ENCODE measurements at places on chromosomes 7 and 10.

DNA sequence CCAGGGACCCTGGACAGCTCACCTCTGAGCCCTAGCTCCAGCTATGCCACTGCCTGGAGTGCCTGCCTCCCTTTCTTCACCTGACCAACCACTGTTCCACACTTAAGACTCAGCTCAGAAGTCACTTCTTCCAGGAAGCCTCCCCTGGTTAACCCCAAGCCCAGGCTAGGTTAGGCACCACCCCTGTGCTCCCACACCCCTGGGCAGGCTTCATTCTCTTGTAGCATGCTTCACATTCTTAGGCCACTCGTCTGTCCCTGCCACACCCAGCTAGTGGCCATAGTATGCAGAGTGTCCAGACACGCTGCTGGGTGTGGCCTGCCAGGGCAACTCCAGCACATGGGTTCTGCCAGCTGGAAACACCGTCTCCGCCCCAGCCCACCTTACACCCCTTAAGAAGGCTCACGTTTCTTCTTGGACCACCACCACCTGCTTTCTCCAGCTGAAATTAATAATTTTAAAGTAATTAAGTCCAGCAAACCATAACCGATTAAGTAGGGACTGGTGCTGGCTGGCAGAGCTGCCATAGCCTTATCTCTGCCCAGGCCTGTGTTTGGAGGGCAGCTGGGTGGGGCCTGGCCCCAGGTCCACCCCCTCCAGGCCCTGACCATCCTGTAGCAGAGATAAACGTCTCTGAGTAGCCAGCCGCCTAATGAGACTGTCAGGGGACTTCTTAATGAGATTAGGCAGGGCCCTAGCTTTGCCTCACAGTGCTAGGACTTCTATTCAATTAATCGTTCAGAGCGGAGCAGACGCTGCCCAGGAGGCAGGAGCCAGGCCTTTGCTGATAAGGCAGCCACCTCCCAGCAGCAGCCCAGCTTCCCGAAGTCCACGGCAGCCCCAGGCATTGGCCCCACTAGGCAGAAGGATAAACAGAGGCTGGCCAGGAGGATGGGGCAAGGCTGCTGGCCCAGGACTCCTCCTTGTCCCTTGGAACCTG lies 20.5 kb downstream of the GRID1 start:
- DNase-seq = no peak

GRCh38 chr10:61921143-61921542 lies 19.6 kb downstream of the ARID5B start:
- DNase-seq = no peak

DNA sequence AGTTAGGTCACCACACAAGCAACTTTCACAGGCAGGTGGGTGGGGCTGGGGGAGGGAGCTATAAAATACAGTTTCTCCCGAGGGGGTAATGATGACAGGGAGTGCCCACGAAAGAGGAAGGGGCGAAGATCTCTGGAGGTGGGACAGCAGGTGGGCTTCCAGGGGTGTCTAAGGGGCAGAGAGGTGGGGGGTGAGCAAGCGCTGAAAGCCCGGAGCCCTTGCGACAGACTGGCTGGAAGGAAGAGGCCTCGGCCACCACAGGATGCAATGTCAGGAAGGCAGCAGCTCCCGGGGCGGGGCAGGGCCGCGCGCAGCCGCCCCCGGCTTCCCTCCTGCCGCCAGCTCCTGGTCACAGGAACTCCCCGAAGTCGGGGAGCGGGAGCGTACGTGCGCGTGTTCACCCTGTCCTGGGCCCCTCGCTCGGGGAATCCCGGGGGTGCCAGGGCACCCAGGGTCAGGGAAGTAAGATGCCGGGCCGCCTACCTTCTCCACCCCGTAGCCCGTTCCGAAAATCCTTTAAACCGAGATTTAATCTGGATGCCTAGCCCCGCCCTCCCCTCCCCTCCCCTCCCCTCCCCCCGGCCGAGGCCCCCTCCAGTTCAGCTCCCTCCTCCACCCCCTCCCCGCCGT lies 105.2 kb upstream of the PPIF start:
- DNase-seq = no peak

DNA sequence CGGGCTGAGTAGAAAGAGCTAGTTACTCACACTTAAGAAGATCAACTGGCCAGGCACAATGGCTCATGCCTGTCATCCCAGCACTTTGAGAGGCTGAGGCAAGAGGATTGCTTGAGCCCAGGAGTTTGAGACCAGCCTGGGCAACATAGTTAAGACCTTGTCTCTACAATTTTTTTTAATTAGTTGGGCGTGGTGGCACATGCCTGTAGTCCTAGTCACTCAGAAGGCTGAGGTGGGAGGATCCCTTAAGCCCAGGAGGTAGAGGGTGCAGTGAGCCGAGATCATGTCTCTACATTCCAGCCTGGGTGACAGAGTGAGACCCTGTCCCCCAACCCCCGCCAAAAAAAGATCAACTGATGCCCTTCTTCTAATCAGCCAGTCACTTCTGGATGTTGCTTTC lies 74.6 kb upstream of the ATP6V0A4 start:
- DNase-seq = no peak

DNA sequence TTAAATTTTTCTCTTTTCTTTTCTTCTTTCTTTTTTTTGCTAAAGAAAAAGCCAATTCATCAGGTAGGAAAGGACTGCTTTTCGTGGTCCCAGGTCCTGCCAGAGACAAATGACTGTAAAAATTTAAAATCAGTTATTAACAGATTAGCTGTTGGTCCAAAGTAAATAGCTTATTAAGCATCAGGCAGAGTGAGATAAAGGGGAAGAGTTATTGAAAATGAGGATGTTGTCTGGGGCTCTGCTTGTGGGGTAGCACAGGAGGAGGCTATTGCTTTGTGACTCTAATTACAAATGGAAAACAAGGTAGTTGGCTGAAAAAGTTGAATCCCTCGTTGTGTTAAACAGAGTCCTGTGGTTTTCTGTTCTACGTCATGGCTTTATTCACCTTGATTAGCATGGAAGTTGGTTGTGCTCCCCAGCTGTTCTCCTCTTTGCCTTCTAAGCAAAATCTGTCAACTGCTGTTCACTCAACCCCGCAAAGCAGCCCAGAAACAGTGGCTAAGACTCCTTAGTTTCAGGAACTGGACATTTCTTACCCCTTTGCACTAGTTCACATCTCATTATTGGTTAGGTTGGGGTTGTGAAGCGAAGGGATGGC lies 128.9 kb downstream of the SNX10 start:
- DNase-seq = no peak

DNA sequence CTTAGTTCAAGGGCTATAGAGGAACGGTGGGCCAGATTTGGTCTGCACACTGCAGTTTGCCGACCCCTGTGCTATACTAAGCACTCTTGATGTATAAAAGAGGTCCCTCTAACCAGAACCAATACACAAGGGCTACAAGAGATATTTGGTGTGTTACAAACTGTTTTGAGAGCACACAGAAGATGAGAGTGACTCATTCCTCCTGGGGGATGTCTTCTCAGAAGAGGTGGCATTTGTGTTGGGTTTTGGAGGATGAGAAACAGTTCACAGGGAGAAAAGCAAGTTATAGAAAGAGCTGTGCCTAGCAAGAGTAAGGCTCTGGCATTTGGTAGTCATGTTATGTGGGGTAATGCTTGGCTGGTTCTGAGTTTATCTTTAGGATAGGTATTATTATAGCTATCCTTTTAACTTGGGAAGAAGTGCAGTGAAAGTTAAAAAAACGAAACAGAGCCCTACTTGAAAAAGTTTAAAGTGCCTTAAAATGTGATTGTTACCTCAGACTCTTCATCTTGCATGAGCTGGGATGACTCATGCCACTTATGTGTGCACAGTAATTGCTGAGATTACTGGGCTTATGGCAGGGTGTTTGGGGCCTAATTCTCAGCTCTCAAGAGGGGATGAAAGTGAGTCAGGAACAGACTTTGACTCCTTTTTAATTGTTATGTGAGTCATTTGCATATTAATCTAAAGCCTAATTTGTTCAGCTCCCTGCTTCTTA lies 160.4 kb downstream of the KIF20B start:
- DNase-seq = no peak

DNA sequence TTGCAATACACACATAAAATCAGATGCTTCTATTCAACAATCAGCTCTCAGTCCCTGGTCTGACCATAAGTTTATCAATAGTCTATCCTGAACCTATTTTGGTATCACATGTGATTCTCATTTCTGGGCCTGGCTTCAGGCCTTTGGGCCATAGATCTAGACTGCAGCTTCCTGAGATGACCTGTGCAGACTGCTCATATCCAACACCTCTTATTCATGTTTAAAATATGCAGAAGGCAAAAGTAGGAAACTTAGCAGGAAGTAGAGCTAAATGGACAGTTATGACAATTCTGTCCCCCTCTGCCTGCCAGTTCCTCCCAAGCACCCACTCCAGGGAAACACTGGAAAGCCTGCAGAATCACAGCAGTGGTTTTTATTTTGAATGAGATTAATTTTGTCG lies 53.3 kb downstream of the C7orf25 start:
- no peak for DNase-seq

DNA sequence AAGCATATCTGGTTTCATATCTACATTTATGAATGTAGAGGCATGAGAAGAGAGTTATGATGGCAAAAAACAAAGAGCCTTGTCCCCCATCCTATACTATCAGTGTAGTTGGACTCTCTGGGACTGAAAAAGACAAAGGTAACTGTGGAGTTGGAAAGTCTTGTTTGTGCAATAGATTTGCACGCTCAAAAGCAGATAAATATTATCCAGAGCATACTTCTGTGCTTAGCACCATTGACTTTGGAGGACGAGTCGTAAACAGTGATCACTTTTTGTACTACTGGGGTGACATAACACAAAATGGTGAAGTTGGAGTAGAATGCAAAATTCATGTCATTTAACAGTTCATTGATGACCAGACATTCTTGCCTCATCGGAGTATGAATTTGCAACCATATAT lies 85.2 kb upstream of the EGFR start:
- no peak for DNase-seq

- DNase-seq = no peak
Observed at GRCh38 chr10:119199231-119199992, 8.0 kb upstream of the GRK5 start.

GRCh38 chr10:23927576-23928325 lies 281.2 kb upstream of the KIAA1217 start:
- no peak for DNase-seq

GRCh38 chr7:81114633-81115032 lies 195.8 kb upstream of the SEMA3C start:
- no peak for DNase-seq

DNA sequence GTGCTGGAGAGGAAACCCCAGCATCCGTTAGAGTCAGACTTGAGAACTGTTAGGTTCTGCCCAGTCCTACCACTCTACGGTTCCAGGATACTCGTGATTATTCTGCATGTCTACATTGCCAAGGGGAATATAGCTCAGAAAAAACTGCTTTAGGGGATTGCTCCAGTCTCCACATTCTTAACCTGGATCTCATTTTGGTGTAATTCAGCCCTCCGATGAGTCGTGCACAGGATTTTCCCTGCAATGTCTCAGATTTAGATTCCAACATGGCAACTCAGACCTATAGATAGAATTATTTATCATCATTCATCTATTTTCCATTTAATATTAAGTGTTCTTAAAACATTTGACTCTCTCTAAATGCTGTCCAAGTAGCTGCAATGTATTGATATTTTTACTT lies 121.1 kb upstream of the ZEB1 start:
- no peak for DNase-seq

- DNase-seq = no peak
Observed at GRCh38 chr10:110433740-110434139, 64.0 kb upstream of the DUSP5 start.

DNA sequence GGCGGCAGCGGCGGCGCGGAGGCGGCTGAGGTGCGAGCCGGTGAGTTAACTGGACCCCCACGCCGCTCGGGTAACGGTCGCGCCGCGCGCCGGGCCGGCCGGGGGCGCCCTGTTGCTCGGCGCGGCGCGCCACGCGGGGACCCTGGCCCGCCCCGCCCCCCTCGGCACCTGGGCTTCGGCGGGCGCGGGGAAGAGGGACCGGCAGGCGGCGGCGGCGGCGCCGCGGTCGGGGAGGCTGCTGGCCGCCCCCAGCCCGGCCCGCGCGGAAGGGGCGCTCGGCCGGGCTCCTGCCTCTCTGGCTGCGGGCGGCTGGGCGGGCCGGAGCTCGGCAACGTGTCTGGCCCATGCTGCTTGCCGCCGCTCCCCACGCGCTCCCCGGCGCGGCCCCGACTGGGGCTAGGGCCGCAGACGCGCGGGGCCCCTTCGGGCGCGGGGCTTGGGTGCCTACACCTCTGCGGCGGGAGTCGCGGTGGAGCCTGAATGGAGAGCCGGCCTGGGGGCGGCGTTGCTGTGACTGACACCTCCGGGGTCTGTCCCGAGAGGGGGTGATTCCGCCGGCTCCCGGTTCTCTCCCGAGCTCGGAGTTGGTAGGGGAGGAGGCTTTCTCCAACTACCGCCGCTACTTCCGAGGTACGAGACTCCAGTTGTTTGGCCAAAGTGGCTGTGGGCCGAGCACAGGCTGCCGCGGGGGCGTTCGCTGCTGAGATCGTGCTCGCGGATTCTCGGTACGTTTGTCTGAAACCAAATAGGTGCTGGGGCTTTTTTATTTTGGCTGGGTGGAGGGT lies 494 bp downstream of the PALS2 start:
- no peak for DNase-seq

GRCh38 chr10:30170814-30171213 lies 111.4 kb upstream of the JCAD start:
- DNase-seq = no peak

- DNase-seq = no peak
Observed at GRCh38 chr7:138074121-138074520, 2.1 kb upstream of the AKR1D1 start.

- DNase-seq = no peak
Observed at GRCh38 chr7:45670227-45670626, 96.1 kb downstream of the ADCY1 start.

GRCh38 chr7:92910976-92911375 lies 74.6 kb upstream of the CDK6 start:
- no peak for DNase-seq

DNA sequence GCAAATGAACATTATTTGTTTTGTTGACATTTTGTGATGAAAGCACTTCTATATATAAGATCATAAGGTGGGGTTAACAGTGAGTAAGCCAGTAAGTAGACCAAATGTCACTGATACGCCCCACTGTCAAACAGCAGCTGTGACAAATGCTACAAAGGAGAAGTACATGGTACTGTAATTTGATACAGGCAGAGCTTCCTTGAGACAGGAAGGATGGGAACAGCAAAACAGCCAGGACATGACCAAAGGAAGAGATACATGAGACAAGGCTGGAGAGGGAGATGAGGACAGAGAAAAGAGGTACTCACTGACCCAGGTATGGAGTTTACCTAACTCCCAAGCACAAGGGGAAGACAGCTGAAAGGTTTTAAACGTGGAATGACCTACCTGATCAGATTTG lies 127.0 kb downstream of the SRPK2 start:
- no peak for DNase-seq

Data from NCI-H1048 (cell line).